GM20000 (cell line): ENCODE measurements at places on chromosomes 4 and X.

DNA sequence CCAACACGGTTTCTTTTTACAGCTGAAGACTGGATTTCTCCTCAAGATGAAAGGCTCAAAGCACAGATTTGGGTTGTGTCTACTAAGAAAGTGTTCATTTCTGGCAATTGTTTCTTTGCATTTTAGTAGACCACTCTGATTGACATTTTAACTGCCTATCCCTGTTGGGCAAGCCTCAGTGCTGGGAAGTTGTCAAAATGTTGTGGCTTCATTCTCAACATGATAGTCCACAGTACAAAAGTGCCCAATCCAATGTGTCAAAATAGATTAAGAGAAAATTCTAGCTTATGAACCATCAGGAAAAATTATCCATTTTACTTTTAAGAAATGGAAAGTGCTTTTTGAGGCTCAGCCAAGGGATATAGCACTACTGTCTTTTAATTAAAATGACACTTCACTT is 323.9 kb upstream of the PRPS2 start:
- no peak for DNase-seq

DNA sequence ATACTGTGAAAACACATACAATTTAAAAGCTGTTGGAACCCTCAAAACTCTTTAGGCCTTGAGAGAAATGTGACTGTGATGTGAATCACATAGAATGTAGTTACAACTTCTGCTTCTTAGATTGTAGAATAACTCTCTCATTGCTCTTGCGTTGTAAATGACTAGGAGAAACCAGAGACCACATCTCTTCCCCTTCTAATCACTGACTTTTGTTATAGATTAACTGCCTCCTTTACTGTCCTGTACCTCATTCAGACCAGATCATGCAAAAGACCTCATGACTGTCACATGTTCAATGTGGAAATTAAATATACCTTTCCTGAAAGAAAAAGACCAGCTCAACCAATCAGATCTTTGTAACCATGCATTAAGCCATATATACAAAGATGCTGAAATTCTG is 43.2 kb upstream of the NEIL3 start:
- no peak for DNase-seq

GRCh38 chrX:120015145-120016067 is 62.1 kb downstream of the RHOXF2B start:
- no peak for DNase-seq

DNA sequence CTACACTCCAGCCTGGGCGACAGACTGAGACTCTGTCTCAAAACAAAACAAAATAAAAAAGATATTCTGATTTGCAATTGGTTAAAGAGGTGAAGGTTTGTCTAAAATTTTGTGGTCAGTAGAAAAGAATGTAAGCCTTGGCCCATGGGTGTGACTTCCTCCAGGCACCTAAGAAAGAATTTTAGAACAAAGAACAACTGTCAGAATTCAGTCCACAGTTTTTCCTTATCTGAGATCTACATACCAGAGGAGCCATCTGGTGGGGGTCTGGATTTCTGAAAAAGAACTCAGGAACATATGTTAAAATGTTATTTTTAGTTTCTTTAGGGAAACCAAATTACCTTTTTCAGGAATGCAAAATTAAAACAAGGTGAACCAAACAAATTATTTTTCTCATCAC is 434.1 kb downstream of the ANKRD50 start:
- no peak for DNase-seq

- DNase-seq, result peak; percentile 38
These were observed 773 bp downstream of the PRMT9 start for GRCh38 chr4:147683188-147683591.

- DNase-seq, result peak; percentile 15
These were observed 142.9 kb downstream of the TMEM164 start for GRCh38 chrX:110145854-110146253.

- no peak for DNase-seq
These were observed 5.6 kb downstream of the QRFPR start for GRCh38 chr4:121375262-121375661.

DNA sequence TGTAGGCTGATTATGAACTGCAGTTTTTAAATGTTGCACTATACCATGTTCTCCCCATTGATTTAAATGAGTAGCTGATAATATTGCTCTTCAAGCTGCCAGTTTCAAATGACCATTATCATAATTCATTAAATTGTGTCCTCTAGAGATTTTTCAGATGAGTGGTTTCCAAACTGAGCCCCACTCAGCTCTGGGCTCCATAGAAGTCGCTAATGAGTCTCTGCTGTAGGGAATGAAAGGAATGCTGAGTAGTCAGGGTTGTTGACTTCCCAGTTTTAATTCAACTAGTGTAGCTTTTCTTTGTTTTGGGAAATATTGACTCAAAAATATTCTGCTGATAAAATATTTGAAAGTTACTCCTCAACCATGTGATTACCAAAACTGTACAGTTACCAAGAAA is 1081.1 kb downstream of the ARAP2 start:
- DNase-seq, result no peak

DNA sequence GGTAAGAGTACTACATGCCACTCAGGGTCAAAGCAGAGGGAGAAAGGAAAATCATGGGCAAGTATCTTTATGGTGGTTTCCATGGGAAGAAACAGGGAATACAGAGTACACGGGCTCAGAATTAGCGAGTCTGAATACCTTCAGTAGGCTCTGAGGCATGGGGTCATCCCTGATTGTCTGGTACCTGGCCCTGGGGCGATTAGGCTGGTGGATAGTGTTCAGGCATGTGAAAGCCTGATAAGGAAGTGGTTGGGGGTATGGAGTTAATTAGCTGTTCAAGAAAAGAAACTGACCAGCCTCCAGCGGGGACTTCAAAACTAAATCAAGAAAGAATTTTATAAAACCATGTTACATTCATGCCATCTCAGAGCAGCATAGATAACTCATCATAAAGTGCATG is 518.8 kb downstream of the RAB28 start:
- no peak for DNase-seq

DNA sequence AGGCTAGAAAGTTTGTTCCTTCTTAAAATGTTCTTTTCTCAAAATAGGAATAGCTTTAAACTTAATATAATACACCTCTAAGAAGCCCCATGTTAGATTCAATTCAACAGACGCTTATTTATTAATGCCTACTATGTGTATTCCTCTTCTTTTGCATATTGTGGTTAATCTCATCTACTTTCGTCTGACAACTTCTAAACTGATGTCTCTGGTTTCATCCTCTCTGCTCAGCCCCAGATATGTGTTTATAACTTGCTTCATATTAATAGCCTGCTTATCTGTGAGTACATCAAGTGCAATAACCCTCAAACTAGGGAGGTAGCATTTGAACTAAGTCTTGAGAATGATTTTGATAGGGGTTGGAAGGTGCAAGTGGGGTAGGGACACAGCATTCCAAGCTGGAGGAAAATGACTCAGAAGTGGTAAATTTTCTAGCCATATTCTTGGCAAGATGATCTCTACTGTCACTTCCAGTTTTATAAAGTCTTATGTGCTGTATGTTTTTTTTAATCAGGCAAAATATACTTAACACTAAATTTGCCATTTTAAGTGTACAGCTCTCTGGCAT is 37.0 kb downstream of the STK26 start:
- no peak for DNase-seq

GRCh38 chrX:698206-698605 is 67.6 kb downstream of the SHOX start:
- no peak for DNase-seq

- no peak for DNase-seq
These were observed 56.6 kb downstream of the AASDH start for GRCh38 chr4:56330691-56331090.

GRCh38 chrX:118536687-118537461 is 41.3 kb downstream of the DOCK11 start:
- DNase-seq, result peak; percentile 10

GRCh38 chr4:116024954-116025708 is 911.7 kb upstream of the NDST4 start:
- DNase-seq, result no peak
